Adipose tissue (tissue), 3 donors: ENCODE measurements at places on chromosomes 1 and 21. TPM values are rescaled to one million over a fixed set of nuclear protein-coding genes. Genes with fewer than 3 reads are reported as not detected.

The GPATCH3 gene
- 16.5 TPM for polyA plus RNA-seq

The RTCA gene
- polyA plus RNA-seq, result 19.6 TPM

The PAQR7 gene
- polyA plus RNA-seq, result 2.5 TPM

The CLCNKA gene
- polyA plus RNA-seq, result 2.4 TPM

The RHD gene
- not detected for polyA plus RNA-seq

The CACHD1 gene
- 9.1 TPM for polyA plus RNA-seq

The SYCP1 gene
- not detected for polyA plus RNA-seq

The RASAL2 gene
- 2.8 TPM for polyA plus RNA-seq

The KRTAP6-3 gene
- not detected for polyA plus RNA-seq

The E2F2 gene
- polyA plus RNA-seq, result 0.22 TPM

The PMVK gene
- 30.1 TPM for polyA plus RNA-seq

The VANGL2 gene
- polyA plus RNA-seq, result 1.9 TPM

The ANKRD45 gene
- polyA plus RNA-seq, result 0.13 TPM

The OR14K1 gene
- polyA plus RNA-seq, result not detected

The CSF3R gene
- polyA plus RNA-seq, result 36.2 TPM

The MRPL37 gene
- polyA plus RNA-seq, result 79.8 TPM

The LCE1B gene
- not detected for polyA plus RNA-seq

The XCL2 gene
- not detected for polyA plus RNA-seq

The SLC25A34 gene
- 4.2 TPM for polyA plus RNA-seq

The MAPKAPK2 gene
- 24.3 TPM for polyA plus RNA-seq

The AQP10 gene
- not detected for polyA plus RNA-seq

The LCE1C gene
- not detected for polyA plus RNA-seq

The YARS1 gene
- 35.5 TPM for polyA plus RNA-seq

The C1orf56 gene
- polyA plus RNA-seq, result 1.8 TPM

The RGS13 gene
- polyA plus RNA-seq, result 0.45 TPM

The CELA2B gene
- not detected for polyA plus RNA-seq

The NDC1 gene
- polyA plus RNA-seq, result 1.8 TPM

The PRRX1 gene
- 2.2 TPM for polyA plus RNA-seq

The CDC42 gene
- polyA plus RNA-seq, result 55.3 TPM

The OR2L3 gene
- not detected for polyA plus RNA-seq

The TMEM59 gene
- polyA plus RNA-seq, result 267 TPM

The KLHDC7A gene
- polyA plus RNA-seq, result 0.11 TPM

The CD247 gene
- polyA plus RNA-seq, result 0.79 TPM

The TIAM1 gene
- 5.2 TPM for polyA plus RNA-seq

The CFAP141 gene
- polyA plus RNA-seq, result not detected

The HOOK1 gene
- 0.68 TPM for polyA plus RNA-seq

The TCHH gene
- 0.24 TPM for polyA plus RNA-seq

The GBP5 gene
- polyA plus RNA-seq, result 1.4 TPM

The KIRREL1 gene
- polyA plus RNA-seq, result 3.5 TPM

The C1QA gene
- 38.2 TPM for polyA plus RNA-seq

The SMCP gene
- not detected for polyA plus RNA-seq

The PEX10 gene
- 30.2 TPM for polyA plus RNA-seq

The CYYR1 gene
- 30.4 TPM for polyA plus RNA-seq
